SJSA1 (cell line): ENCODE measurements at places on chromosomes 3 and 15.

- DNase-seq: no peak
Observed at GRCh38 chr15:88604381-88605188, 16.6 kb upstream of the AEN start.

GRCh38 chr3:65093641-65094040, 405.8 kb upstream of the ADAMTS9 start:
- no peak for DNase-seq

GRCh38 chr15:68997930-68998777, 16.3 kb upstream of the NOX5 start:
- no peak for DNase-seq

- no peak for DNase-seq
Observed at GRCh38 chr3:143830063-143830462, 18.2 kb downstream of the SLC9A9 start.

- DNase-seq: no peak
Observed at GRCh38 chr15:51812598-51812997, 16.9 kb upstream of the TMOD3 start.

DNA sequence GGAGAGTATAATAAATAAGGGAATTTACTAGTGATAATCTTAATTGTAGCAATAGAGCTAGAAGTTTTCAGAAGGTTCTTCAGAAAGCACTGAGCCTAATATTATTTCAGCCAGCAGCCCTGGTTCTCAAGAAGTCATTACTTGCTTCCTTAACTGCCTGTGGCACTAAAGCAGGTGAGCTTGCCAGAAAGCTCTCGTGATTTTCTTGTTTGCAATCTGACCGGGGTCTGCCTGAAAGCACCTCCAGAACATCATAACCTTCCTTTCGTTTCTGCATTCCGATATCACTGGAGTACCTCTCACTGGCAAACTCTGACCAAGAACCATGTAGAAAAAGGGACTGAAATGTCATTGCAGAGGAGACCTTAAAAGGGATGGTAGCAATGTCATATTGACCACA, 510.3 kb downstream of the ZIC1 start:
- no peak for DNase-seq

- DNase-seq: no peak
Observed at GRCh38 chr3:184067573-184068055, 14.8 kb downstream of the HTR3C start.

- peak; percentile 62 for DNase-seq
Observed at GRCh38 chr15:50137330-50137761, 18.3 kb upstream of the ATP8B4 start.

DNA sequence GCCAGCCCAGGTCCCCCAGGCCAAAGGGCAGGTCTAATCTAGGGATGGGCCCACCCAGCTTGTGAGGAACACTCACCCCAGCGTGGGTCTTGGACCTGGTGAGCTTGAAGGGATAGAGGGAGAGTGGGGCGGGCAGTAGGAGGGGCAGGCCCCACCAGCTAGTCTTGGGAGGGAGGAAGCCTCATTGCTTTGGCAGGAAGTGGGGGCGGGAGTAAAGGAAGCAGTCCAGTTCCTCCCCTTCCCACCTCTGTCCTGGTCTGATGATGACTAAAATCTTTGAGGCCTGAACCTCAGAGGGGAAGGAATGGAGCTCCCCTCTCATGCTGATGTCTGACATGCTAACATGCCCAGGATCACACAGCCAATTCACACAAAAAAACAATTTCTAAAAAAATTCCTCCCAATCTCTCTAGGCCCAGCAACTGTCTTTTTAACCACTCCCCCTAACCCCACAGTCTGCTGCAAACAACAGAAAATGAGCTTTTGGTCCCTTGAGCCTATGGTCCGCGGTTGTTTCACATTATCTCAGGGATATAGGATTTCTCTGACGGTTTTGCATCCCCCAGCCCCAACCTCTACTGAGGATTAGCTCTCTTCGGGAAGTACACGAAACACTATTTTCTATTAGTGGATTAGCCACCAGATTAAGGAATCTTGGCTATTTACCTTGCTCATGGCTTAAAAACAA, 30.7 kb upstream of the DUSP7 start:
- no peak for DNase-seq

GRCh38 chr3:9765865-9766264, 3.9 kb downstream of the CAMK1 start:
- DNase-seq: no peak

GRCh38 chr3:131218196-131218595, 163.4 kb upstream of the NUDT16 start:
- DNase-seq: no peak

GRCh38 chr15:53739187-53739586, 20.3 kb downstream of the WDR72 start:
- DNase-seq: no peak

GRCh38 chr15:88736204-88736603, 67.0 kb upstream of the ACAN start:
- no peak for DNase-seq

GRCh38 chr15:31435912-31436628, 109.4 kb downstream of the KLF13 start:
- no peak for DNase-seq

DNA sequence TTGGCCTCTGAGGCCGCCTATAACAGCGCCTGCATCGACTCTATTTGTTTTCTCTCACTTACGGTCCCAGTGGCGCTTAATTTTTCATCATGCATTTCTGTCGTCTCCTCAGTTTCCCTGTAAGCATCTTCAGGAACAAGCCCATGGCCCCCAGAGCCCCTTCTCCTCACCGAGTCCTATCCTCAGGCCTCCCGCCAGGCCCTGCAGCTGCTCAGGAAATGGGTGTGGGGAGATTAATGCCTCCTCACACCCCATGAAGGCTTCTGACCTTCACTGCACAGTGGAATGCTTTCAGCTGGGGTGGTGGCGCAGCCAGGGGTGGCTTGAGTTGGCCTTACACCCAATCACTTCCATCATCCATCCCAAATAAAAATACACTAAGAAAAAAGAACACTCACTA, 260.4 kb downstream of the FAM43A start:
- no peak for DNase-seq

DNA sequence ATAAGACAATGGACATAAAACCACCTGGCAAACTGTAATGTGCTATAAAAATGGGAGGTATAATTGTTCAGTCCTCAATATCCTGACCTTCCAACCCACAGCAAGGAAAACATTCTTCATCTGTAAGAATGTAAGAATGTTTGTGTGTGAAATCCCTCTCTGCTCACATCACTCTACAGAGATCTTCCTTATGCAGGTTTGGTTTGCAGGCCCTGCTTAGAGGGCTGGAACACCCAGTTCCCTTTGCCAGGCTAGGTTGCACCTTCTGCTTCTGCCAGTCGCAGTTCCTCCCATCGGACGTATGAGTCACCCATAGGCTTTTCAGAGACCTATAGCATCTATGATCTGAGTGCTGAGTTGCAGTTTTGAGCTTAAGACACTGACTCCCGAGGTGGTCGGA, 24.1 kb upstream of the MINAR1 start:
- DNase-seq: peak; percentile 4

- DNase-seq: no peak
Observed at GRCh38 chr3:173395073-173395411, 2.5 kb upstream of the NLGN1 start.

DNA sequence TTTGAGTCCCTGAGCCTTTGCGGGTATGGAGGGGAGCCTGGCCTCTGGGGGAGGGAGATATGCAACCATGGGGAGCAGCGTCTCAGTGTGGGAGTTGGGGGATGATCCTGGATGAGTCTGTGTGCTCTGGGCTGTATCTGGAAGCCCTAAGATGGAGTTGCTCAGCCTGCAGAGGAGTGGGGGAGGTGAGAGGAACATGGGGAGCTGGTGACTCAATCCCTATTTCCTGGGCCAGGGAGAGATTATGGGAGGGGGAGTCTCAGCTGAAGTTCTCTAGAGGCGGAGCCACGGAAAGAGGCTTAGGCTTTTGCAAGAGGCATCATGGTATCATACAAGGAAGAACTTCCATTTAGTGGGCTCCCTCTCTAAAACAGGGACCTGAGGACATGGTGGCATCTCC, 59.5 kb upstream of the TMEM115 start:
- no peak for DNase-seq

GRCh38 chr15:68499620-68500312, 67.8 kb upstream of the ITGA11 start:
- DNase-seq: no peak

DNA sequence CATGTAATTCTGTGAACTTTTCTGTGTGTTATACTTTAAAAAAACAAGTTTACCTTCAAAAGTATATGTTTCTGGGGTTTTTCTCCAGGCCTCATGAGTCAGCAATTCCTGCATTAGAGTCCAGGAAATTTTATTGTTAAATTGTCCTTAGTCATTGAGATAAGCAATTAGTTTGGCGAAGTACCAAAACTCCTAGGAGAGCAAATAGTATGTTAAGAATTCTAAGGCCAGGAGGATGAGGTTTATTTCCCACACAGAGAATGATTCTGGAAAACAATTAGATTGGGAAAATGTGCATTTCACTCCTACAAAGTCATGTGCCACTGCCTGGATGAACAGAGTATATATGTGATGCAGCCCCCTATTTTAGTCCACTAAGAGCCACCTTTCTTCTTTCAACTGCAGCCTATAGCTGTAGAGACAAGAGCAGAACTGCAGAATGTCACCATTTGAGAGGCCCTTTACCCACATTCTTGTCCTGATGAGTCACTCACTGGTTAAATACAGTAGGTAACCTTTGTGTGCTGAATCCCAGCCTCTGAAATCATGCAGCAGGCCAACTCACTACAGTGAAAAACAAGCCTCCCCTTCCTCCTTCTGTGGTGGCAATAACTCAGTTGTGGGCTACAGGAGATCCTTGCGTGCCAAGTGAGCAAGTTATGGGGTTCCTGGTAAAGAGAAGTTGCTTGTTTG, 452.8 kb upstream of the THBS1 start:
- DNase-seq: peak; percentile 91

DNA sequence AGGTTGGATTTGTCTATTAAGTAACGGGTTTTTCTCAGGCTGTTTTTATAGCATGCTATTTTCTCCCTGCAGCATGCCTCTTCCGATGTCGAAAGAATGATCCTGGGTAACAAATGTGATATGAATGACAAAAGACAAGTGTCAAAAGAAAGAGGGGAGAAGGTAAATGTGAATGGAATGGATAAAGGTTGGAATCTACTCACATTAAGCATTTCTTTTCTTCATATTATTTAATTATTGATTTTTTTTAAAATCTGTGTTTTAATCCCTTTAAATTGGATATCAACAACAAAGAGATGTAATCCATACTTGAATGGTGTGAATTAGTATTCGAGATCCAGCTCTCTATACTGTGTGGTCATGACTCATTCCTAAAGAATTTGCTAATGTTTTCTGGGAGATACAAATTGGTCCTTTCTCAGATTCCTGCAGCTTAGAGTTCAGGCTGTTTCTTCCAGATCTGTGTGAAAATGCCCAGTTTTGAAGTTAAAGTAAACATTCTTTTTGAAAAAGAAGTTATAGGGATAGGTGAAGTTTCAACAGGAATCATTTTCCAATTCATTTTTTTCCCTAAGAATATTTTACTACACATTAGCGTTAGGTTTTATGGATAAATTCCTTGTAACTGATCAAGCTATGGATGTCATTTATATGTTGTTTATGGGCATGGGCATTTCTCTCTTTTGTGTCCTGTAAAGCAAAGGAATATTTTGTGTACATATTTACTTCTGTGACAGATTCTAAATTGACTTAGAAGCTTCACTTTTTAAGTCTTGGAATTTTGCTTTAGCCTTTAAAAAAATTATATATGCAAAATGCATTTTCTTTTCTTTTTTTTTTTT, 20.8 kb upstream of the APH1B start:
- DNase-seq: peak; percentile 80

GRCh38 chr3:182683858-182684257, 109.4 kb upstream of the ATP11B start:
- DNase-seq: no peak

GRCh38 chr3:191008074-191008473, 145.6 kb upstream of the GMNC start:
- DNase-seq: no peak

DNA sequence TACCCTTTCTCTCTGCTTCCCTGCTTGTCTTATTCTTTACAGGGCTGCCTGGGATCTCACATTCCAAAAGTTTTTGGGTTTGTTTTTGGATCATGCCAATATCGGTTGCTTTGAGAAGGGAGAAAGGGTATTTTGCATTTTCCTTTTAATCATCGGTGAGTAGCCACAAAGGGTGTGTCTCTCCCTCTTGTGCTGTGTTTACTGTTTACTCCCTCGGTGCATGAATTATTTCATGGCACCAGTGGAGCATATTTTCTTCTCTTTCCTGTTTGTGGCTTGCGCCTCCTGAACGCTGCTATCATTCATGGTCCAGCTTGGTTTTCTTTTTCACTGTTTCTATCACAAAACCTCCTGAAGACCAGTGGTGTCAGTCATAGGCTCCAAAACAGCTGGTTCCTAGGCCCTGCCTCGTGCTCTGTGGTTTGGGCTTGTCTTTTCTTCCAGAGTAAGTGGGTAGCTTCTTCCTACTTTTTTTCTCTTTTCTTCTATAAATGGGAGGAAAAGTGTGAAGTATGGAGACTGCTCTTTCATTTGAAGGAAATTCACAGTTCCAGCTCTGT, 54.9 kb downstream of the IGF1R start:
- DNase-seq: no peak

- no peak for DNase-seq
Observed at GRCh38 chr3:98326945-98327344, 26.7 kb upstream of the OR5K4 start.

- DNase-seq: no peak
Observed at GRCh38 chr15:100400996-100401395, 59.2 kb upstream of the ADAMTS17 start.

- DNase-seq: peak; percentile 4
Observed at GRCh38 chr3:143847787-143848631, at the start of gene SLC9A9. Gene SLC9A9, minus strand, starts transcription at chr3:143848468. Its CDS starts 146 bp downstream, at chr3:143848322.

GRCh38 chr3:63251499-63251898, 26.6 kb upstream of the SYNPR start:
- no peak for DNase-seq

- DNase-seq: no peak
Observed at GRCh38 chr3:60175680-60176079, 1075.6 kb downstream of the FHIT start.

DNA sequence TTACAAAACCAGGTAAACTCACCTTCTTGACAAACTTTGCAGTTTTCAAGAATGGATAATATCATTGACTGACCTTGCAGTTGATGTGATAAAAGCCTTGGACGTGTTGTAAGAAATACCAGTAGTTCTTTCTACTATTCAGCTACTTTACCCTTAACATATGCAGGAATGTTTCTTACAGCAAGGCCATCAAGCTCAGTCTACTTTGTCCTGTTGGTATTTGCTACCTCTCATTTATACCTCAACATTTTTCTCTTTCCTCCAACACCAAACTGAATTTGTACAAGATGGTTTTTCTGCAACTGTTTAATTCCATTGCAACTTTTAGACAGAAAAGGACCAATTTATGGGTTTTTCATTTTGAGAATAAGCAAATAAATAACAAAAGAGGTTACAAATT, 147.4 kb upstream of the BCHE start:
- no peak for DNase-seq
